ENCODE measurements at places on chromosomes 7 and 10. TPM values are rescaled to one million over a fixed set of nuclear protein-coding genes. Genes with fewer than 3 reads are reported as not detected.

EPDR1 gene
- 44.1 TPM for total RNA-seq

- no peak for DNase-seq
Observed at GRCh38 chr10:101030496-101031127, 317 bp downstream of the PDZD7 start.

GRCh38 chr7:5689716-5690115 is 91.7 kb downstream of the RNF216 start:
- no peak for DNase-seq

- no peak for DNase-seq
Observed at GRCh38 chr10:71069909-71070666, 142.3 kb upstream of the UNC5B start.

- DNase-seq, result no peak
Observed at GRCh38 chr10:1274111-1274661, 218.0 kb downstream of the WDR37 start.

All from kidney epithelial cell (primary cell).